ENCODE measurements at places on chromosomes 6 and 20. TPM values are rescaled to one million over a fixed set of nuclear protein-coding genes. Genes with fewer than 3 reads are reported as not detected.

Gene ZNF334
- total RNA-seq, result 12.8 TPM

Gene UST
- total RNA-seq, result 11.6 TPM

Gene ZBP1
- total RNA-seq, result not detected

Gene TMEM200A
- 1.2 TPM for total RNA-seq

Gene ZKSCAN4
- total RNA-seq, result 1.2 TPM

GRCh38 chr6:73471686-73472290, 10.3 kb downstream of the MTO1 start:
- DNase-seq, result no peak
- peaks cover 74% of the 10 kb centered on the region for H3K36me3 ChIP-seq
- H3K4me3 ChIP-seq, result no peak overlapping the region
- H3K4me1 ChIP-seq, result no peaks in the 10 kb centered on the region
- no peak overlapping the region for H3K27ac ChIP-seq
- H3K27me3 ChIP-seq, result no peaks in the 10 kb centered on the region

- H3K27me3 ChIP-seq, result no peaks in the 10 kb centered on the region
- no peak overlapping the region for H3K4me3 ChIP-seq
- H3K4me1 ChIP-seq, result no peaks in the 10 kb centered on the region
- no peak overlapping the region for H3K27ac ChIP-seq
- H3K36me3 ChIP-seq, result peaks cover 16% of the 10 kb centered on the region
- DNase-seq, result no peak
Measured at GRCh38 chr6:100568255-100568654, 103.5 kb upstream of the SIM1 start.

GRCh38 chr6:22364306-22364705, 67.5 kb upstream of the PRL start:
- H3K27ac ChIP-seq, result no peak overlapping the region
- no peaks in the 10 kb centered on the region for H3K4me1 ChIP-seq
- H3K4me3 ChIP-seq, result no peak overlapping the region
- no peaks in the 10 kb centered on the region for H3K27me3 ChIP-seq
- DNase-seq, result no peak

- no peak for DNase-seq
- no peak overlapping the region for H3K27ac ChIP-seq
- H3K36me3 ChIP-seq, result no peaks in the 10 kb centered on the region
- no peak overlapping the region for H3K4me3 ChIP-seq
- peaks cover 16% of the 10 kb centered on the region for H3K27me3 ChIP-seq
- H3K4me1 ChIP-seq, result no peaks in the 10 kb centered on the region
Measured at GRCh38 chr20:58044286-58044685, 184.2 kb downstream of the ANKRD60 start.

Gene REPS1
- 85.4 TPM for total RNA-seq

DNA sequence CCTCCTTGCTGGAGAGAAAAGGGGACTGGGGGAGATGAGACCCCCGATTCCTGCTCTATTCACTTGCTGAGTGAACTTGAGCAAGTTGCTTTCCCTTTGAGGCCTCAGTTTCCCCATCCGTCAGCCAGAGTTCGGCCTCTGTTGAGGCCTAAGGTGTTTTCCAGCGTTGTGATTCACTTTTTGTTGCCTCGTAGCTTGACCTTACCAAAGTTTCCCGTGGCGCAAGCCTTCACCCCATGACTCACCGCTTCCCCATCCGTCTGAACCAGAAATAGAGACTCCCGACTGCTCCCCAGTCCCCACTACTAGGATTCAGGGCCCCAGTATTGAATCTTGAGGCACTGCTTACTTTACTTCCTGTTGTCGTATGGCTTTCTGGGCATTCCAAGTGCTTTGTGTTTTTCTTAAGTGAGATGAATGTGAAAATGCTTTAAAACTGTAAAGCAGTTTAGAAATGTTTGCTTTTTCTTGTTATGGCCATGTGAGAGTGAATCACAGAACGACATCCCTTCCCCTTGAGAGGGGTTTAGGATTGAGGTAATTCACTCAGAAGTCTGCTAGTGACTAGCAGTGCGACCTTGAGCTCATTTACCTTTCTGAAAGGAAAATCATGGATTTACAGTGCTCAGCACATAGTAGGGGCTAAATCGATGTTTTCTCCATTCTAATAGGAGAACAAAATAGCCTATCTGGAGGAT, 1.2 kb downstream of the CHMP4B start:
- H3K36me3 ChIP-seq, result no peaks in the 10 kb centered on the region
- H3K4me3 ChIP-seq, result peak overlapping the region; percentile 82
- DNase-seq, result peak; percentile 74
- H3K27me3 ChIP-seq, result no peaks in the 10 kb centered on the region

DNA sequence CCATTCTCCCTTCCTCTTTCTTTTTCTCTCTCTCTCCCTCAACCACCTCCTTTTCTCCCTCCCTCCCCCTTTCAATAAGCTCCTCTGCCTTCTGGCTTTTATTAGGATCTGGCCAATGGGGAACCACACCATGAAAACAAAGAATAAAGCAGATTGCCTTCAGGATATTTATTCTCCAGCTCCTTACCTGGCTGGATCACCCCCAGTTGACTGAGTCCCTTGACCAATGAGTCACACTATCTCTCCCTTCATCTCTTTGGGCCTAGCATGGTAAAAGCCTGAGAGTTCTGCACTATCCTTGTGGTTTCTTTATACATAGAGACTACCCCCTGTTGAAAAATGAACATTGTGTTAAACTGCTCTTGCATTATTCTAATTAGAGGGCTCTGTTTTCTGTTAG, 476.8 kb downstream of the EPHA7 start:
- no peak overlapping the region for H3K27ac ChIP-seq
- no peak overlapping the region for H3K4me3 ChIP-seq
- no peaks in the 10 kb centered on the region for H3K36me3 ChIP-seq
- no peak for DNase-seq

DNA sequence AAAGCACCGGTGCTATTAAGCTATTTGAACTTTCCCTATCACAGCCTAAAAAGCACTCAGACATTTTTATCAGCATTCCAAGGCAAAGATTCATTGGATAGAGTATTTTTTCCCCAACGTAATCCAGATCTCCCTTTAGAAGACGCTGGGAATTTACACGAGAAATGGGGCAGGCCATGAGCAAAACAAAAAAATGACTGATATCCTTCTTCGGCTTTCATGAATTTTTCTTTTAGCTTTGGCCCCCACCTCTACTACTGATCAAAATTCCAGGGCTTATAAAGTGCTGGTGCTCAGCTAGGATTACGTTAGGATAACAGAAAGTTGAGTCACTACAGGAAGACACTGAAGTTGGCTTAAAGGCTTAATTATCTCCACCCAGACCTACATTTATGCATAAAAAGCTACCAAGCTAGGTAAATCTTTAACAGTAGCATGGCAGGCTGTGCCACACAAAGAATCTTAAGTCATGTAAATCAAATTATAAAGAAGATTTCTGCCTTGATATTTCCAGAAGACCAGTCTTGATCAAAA, 418.5 kb upstream of the BTBD3 start:
- no peak overlapping the region for H3K4me3 ChIP-seq
- no peaks in the 10 kb centered on the region for H3K36me3 ChIP-seq
- no peak for DNase-seq
- no peaks in the 10 kb centered on the region for H3K4me1 ChIP-seq
- H3K27ac ChIP-seq, result no peak overlapping the region
- H3K27me3 ChIP-seq, result no peaks in the 10 kb centered on the region

Gene OPRM1
- 1.5 TPM for total RNA-seq

DNA sequence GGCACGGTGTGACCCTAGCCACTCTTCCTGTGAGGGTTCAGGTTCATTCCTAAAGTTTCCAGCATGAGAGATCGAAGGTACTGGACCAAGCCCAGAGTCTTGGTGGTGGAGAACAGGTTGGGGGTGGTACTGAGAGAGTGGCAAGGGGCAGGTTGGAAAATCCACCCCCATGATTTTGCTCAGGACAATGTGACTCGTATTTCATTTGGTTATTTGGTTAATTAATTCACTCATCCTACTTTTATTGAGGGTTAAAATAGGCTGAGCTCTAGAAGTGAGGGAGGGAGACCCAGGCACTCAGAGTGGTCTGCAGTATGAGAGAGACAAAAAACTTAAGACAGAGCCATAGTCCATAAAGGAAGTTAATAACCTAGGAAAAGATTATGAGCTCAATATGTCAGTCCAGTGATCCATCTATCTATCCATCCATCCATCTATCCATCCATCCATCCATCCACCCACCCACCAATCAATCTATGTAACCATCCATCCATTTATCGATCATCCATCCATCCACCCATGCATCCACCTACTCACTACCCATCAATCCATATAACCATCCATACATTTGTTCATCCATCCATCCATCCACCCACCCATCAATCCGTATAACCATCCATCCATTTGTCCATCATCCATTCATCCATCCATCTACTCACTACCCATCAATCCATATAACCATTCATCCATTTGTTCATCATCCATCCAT, 6.7 kb upstream of the BPIFB6 start:
- H3K4me3 ChIP-seq, result no peak overlapping the region
- DNase-seq, result no peak
- no peaks in the 10 kb centered on the region for H3K4me1 ChIP-seq
- no peaks in the 10 kb centered on the region for H3K36me3 ChIP-seq

Gene KHDRBS2
- not detected for total RNA-seq

Gene SIRPD
- total RNA-seq, result not detected

- DNase-seq, result no peak
- no peaks in the 10 kb centered on the region for H3K27me3 ChIP-seq
- no peak overlapping the region for H3K27ac ChIP-seq
- H3K4me1 ChIP-seq, result peaks cover 24% of the 10 kb centered on the region
- H3K4me3 ChIP-seq, result no peak overlapping the region
Measured at GRCh38 chr6:108710551-108710950, 137.7 kb upstream of the ARMC2 start.

Gene CRISP3
- 0.55 TPM for total RNA-seq

- no peak for DNase-seq
- no peaks in the 10 kb centered on the region for H3K27me3 ChIP-seq
- no peaks in the 10 kb centered on the region for H3K4me1 ChIP-seq
- no peak overlapping the region for H3K4me3 ChIP-seq
- H3K27ac ChIP-seq, result no peak overlapping the region
- peaks cover 8% of the 10 kb centered on the region for H3K36me3 ChIP-seq
Measured at GRCh38 chr6:107423474-107423990, 35.8 kb downstream of the PDSS2 start.

Gene MOG
- total RNA-seq, result not detected
